ENCODE measurements at places on chromosomes 5 and 9.
A peak's percentile ranks its signal among the peaks of the same experiment; 100 is the strongest.

- no peak for DNase-seq
Observed at GRCh38 chr5:42807722-42808447, 3.8 kb downstream of the SELENOP start.

GRCh38 chr5:132663771-132664695 is 6.1 kb downstream of the IL13 start:
- DNase-seq: peak; percentile 46

DNA sequence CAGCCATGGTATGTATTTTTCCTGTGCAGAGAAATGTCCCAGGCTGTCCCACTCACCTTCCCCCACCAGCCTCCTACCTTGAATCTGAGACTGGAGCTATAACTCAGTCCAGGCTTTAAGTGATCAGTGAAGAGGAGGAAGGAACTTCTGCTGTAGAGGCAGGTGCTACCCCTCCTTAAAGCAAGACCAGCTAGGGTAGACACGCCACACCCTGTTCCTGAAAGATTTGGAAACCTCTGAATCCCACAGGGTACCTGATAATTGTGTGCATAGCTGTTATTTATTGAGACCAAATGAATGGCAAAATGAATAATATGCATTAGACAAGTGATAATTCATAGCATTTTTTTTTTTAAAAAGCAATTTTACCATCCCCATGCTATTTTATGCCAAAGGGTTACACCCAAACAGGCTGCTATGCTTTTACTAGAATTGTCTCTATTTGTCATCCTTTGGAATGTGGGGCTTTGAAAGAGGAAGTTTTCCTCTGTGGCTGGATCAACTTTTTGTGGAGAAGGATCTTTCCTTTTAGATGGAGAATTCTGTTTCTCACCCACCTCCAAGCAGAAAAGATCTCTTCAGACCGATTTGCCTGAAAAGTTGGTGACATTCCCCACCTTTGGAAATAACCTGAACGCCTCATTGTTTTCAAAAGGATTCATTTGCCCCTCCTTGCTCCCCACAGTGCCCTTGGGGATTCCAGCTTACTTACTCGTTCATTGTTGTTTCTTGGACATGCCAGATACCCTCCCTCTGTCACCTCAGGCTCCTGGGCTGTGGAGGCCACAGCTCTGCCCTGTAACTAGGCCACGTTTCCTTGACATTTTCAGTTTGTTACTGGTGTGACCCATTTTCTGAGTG is 248.7 kb downstream of the NR3C1 start:
- DNase-seq: no peak

DNA sequence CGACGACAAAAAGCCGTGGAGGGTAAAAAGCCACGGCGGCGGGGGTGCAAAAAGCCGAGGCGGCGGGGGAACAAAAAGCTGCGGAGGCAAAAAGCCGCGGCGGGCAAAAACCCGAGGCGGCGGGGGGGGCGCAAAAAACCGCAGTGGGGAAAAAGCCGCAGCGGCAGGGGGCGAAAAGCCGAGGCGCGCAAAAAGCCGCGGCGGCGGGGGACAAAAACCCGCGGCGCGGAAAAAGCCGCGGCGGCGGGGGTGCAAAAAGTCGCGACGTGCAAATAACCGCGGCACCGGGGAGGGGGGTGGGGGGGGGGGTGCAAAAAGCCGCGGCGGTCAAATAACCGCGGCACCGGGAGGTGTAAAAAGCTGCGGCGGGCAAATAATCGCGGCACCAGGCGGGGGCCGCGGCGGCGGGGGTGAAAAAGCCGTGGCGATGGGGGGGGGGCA is 511.5 kb downstream of the FOXD4L5 start:
- peak; percentile 24 for DNase-seq

- peak; percentile 54 for DNase-seq
Observed at GRCh38 chr9:133604214-133604613, 5.0 kb downstream of the FAM163B start.

DNA sequence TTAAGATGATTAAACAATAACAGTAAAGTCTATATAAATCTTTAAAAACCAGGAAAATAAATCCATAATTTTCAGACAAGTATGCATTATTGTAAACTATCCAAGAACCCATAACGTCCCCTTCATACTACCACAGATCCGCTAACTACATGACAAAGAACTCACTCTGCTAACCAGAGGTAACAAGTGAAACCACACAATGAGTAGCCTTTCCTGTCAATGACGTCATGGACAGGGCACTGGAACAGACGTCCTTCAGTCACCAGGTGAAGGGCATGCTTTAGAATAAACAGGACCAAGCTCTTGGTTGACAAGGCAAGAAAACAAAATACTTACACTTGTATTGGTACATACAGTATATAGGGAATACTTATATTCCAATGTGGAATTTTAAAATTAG is 45.2 kb downstream of the RNF130 start:
- DNase-seq: no peak

DNA sequence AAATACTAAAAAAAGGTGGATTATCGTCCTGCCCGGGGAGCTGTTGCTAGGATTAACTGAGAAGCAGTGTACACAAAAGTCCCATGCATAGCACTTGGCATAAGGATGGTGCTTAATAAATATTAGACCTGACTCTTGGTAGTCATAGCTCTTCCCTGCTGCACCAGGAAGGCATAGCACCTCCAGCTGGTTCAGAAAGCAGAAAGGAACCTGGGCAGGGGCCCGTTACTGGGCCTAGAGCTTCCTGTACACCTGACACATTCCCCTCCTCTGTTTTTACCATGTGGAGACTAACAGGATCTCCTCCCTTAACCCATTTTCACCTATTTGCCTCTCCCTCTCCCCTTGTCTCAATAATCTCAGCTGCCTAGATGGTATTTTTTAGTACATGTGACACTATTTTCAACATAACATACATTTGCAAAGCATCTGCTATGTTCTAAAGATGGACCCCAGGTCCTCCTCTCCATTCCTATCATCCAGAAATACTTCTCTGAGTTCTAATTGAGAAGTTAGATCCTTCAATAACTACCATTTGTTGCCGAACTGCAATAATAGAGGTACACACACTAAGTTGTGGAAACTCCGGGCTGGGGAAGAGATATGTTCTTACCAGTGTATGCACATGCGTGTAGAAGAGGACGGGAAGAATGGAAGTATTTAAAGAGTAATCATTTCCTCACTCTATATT is 3.2 kb upstream of the ANP32B start:
- DNase-seq: no peak

GRCh38 chr9:84866396-84867175 is 197.1 kb downstream of the NTRK2 start:
- no peak for DNase-seq

Data from stimulated activated CD8-positive, alpha-beta memory T cell treated with anti-CD3 and anti-CD28 coated beads, Interleukin-4, amount 100 ng/mL, for 48 hours (primary cell).